ENCODE measurements at places on chromosomes 12 and 14.

GRCh38 chr12:101204602-101205304, 5.3 kb downstream of the SLC5A8 start:
- no peaks in the 10 kb centered on the region for H3K36me3 ChIP-seq
- no peak for DNase-seq
- H3K4me3 ChIP-seq: no peak overlapping the region
- H3K27me3 ChIP-seq: no peaks in the 10 kb centered on the region
- no peak overlapping the region for H3K27ac ChIP-seq

DNA sequence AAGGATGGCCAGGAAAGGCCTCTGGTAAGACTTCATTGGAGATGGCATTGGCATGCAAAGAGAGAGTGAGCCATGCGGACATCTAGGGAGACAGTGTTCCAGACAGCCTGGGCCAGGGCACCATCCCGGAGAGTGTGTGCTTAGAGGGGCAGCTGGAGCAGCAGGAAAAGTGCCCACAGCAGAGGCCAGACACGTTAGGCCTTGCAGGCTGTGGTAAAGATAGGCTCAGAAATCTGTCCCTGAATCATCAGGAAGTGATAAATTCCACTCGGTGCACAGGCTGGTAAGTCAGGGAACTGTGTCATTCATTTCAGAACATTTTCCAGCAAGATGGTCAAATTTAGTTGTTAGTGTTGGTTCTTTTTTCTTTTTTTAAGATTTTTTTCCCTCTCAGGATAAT, 8.8 kb downstream of the GALNT16 start:
- H3K27ac ChIP-seq: no peak overlapping the region
- no peaks in the 10 kb centered on the region for H3K4me1 ChIP-seq
- H3K36me3 ChIP-seq: no peaks in the 10 kb centered on the region
- H3K4me3 ChIP-seq: no peak overlapping the region

GRCh38 chr14:91185721-91186120, 58.8 kb downstream of the GPR68 start:
- no peaks in the 10 kb centered on the region for H3K4me1 ChIP-seq
- no peak overlapping the region for H3K27ac ChIP-seq
- peaks cover 44% of the 10 kb centered on the region for H3K36me3 ChIP-seq
- no peak overlapping the region for H3K4me3 ChIP-seq
- DNase-seq: no peak

GRCh38 chr14:100607611-100607956, 20.4 kb upstream of the BEGAIN start:
- H3K4me1 ChIP-seq: no peaks in the 10 kb centered on the region
- H3K36me3 ChIP-seq: no peaks in the 10 kb centered on the region
- H3K27me3 ChIP-seq: no peaks in the 10 kb centered on the region
- no peak for DNase-seq
- H3K4me3 ChIP-seq: no peak overlapping the region

GRCh38 chr14:24058260-24058950, 6.6 kb downstream of the CARMIL3 start:
- no peaks in the 10 kb centered on the region for H3K36me3 ChIP-seq
- no peak overlapping the region for H3K27ac ChIP-seq
- H3K4me3 ChIP-seq: no peak overlapping the region
- H3K4me1 ChIP-seq: peaks cover 9% of the 10 kb centered on the region

DNA sequence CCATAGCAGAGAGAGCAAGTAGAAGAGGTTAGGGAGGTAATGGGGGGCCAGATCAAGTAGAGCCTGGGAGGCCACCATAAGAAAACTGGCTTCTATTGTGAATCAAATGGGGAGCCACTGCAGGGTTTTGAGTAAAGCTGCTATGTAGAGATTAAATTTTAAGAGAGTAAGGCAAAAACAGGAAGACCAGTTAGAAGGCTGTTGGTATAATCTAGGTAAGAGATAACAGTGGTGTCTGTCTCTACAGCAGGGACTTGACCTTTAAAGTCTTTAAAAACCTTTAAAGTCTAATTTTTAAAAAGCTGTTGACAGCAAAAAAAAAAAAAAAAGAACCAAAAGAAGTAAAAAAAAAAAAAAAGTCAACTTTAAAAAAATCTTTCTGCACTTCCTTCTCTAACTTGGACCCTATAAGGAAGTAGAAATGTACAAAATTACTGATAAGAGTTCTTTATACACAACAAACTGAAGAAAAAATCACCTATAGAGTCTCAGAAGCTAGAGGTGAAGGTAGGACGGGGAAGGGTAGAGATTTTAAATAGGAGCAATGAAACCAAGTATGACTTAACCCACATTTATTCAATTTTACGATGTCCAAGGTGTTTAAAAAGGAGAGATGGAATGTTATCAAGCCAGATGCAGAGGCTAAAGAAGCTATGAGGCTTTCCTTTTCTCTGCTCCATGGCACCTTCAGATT, 26.1 kb downstream of the SGPP1 start:
- DNase-seq: no peak
- H3K36me3 ChIP-seq: no peaks in the 10 kb centered on the region
- H3K27ac ChIP-seq: no peak overlapping the region

All from pancreas (tissue), 10 donors.